ENCODE measurements at places on chromosomes 13 and 19.

- no peak for DNase-seq
Measured at GRCh38 chr13:71021825-71022422, 845.1 kb downstream of the DACH1 start.

DNA sequence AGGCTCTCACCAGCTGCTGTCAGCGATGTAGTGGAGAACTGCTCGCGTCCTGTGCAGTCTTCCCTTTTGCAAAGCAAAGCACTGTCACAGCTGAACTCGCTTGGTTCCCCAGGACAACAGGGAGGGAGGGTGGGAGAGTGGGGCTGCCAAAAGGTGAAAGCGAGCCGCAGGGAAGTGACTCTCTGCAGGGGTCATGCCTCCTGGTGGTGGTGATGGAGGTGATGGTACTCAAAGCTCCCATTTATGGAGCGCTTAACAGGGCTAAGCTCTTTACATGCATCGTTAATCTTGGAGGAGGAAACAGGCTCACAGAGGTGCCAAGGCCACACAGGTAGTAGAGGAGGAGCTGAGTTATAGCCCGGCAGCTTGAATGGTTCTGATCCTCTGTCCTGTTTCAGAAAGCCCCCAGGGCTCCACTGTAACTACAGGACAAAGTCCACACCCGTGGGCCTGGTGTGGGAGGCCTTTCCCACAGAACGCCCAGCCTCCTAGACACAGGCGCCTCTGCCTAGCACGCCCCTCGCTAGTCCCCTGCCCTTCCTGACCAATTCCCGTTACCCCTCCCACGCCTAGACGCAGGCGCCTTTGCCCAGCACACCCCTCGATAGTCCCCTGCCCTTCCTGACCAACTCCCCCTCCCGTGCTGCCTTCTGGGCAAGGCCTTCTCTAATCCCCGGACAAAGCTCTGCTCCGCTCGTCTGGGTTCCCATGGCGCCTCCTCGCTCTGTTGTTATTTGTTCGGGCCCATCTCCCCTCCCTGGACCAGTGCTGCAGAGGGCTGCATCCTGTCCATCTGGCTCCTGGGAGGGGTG lies 10.7 kb downstream of the PPP1R37 start:
- DNase-seq = no peak

DNA sequence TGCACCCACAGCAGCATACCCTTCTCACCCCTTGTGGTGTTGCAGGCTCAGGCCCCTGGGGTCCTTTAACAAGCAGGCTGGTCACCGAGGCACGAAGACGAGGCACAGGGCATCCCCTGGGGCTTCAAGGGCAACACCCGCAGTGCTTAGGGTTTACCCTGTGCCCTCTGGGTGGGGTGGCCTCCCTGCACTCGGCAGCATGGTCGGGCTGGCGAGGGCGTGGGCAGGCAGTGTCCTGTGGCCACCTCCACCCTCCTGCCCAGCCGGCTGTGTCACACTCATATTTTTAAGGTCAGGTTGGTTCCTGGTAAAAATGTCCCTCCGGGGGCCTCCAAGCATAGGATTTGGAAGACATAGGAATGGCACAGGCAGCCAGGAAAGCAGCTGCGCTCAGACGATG lies 11.4 kb upstream of the ZNF135 start:
- DNase-seq = no peak

DNA sequence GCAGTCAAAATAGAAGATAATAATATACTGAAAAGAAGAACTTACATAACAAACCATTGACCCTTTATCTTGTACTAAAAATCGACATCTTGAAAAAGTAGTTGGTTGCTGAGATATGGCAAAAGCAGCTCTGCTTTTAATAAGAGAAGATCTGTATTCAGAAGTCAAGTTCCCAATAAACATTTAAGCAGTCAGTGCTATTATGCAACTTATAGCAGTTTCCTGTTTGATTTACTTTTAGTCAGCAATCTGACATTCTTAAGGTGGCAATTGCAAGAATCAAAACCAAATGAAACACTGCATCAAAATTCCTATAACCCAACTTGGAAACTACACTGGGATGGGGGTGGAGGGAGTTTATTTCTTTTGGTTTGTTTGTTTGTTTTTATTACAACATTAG lies 165.5 kb downstream of the TBC1D4 start:
- no peak for DNase-seq

GRCh38 chr13:78780708-78781107 lies 121.8 kb upstream of the OBI1 start:
- DNase-seq = no peak

DNA sequence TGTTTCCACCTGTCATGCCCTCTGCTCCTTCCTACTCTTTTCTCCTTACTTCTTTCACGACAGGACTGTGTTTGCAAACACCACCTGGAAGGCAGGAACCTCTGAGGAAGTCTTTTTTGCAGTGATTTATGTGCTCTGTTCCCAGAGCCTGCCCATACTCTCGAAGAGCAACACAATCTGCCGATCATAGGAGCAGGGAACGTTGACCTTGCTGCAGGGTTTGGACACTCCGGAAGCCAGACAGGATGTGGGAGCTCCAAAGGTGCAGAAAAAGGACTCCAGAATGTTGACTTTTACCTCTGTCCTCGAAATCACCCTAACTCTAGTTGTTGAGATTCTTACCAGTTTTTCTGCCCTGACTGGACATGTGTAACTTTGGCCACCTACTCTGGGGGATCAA lies 8.6 kb upstream of the ZNF181 start:
- DNase-seq = no peak

DNA sequence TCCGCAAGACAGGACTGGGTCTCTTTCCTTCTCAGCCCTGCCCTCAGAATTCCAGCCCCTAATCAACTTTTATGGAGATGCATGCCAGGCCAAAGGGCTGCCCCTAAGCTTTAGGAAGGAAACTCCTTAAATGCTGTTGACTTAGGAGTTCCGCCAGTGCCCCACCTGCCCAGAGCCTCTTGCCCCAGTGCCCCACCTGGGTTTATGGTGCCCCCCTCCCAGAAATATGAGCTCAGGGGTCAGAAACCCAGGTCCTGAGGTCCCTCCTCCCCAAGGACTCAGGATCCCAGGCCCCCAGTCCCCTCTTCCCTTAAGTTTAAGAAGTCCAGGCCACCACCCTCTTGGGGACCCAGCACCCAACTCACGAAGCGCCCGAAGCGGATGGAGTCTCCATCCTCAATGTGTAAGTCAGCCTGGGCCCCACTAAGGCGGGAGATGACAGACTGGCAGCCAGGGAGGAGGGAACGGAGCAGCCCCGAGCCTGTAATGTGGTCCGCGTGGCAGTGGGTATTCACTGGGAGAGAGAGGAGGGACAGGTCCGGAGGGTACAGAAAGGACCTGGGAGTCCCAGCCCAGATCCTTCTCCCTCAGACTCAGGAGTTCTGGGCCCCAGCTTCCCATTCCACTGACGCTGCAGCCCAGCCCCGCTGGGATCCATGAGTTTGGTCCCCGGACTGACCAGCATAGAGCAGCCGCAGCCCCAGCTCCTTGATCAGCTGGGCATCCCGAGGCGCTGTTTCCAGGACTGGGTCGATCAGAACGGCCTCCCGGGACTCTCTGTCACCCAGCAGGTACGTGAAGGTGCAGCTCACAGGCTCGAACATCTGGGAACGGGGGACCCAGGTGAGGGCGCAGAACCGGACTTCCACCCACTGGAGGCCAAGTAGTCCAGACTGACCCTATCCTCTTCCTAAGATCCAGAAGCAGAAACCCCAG lies 897 bp downstream of the ETHE1 start:
- no peak for DNase-seq

- no peak for DNase-seq
Measured at GRCh38 chr13:88623150-88623549, 952.0 kb downstream of the SLITRK5 start.

GRCh38 chr13:110625771-110626321 lies 10.5 kb downstream of the NAXD start:
- no peak for DNase-seq

- no peak for DNase-seq
Measured at GRCh38 chr13:46463719-46464118, 76.7 kb upstream of the RUBCNL start.

DNA sequence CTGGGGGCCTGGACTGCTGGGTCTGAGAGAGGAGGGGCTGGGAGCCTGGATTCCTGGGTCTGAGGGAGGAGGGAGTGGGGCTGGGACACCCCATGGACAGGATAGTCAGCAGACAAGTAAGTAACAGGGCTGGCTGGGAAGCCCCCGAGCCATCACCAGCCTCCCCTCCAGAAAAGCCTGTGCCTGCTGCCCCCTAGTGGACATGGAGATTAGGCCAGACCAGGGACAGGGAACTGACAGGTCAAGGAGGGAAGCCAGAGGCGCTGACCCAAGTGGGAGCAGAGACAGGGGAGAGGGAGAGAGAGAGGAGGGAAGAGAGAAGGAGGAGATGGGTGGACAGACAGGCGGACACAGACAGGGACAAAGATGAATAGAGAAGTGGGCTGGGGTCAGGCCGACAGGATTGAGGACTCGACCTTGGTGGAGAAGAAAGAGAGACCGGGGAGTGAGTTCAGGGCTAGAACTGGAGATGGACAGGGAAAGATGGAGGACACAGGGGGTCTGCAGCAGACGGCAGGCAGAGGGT lies 6.7 kb upstream of the ERFL start:
- peak; percentile 55 for DNase-seq

DNA sequence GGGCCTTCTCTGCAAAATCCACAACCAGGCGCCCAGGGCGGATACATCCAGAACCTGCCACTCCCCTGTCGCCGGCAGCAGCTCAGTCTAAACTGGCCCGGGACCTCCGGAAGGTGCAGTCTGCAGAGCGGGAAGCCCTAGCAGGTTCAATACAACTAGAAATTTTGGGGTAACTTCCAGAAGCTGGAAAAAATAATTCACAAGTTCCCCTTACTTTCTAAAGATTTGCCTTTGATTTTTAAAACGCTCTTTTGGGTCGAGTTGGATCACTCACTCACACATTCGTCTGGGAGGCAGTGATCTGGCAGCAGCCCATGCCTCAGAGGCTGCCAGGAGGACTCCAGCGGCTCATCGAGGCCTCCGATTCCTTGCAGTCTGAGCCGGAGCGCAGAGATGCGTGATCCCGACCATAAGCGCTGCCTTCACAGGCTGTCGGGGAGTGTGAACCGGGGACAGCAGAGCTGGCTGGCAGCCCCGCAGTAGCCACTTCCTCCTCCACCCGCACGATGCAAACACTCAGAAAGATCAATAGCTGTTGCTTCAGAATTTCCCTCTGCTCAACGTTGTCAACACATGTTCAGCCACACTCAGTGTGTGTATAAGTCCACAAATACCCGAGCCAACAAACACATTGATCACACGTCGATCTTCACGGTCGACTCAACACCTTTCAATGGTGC lies 35.6 kb upstream of the ZNF507 start:
- no peak for DNase-seq

DNA sequence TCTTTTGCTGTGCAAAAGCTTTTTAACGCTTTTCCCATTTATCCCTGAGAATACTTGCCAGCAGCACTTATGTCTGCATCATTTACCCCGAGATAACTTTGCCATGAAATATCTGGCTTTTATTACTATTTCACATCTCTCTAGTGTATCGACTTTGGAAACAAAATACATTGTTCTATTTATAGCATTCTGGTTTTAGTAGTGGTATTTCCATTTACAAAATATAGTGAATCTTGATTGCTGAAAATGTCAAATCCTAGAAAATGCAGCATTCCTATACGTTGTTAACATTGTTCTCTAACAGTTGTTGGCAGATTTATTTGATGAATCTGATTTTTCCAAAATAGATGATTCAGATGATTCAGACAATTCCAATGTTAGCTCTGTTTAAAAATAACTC lies 189.3 kb upstream of the SPRY2 start:
- peak; percentile 21 for DNase-seq

GRCh38 chr19:52248241-52248640 lies 21.1 kb upstream of the ZNF766 start:
- DNase-seq = peak; percentile 34

GRCh38 chr13:26680123-26680450 lies 80.5 kb downstream of the GPR12 start:
- DNase-seq = peak; percentile 42

DNA sequence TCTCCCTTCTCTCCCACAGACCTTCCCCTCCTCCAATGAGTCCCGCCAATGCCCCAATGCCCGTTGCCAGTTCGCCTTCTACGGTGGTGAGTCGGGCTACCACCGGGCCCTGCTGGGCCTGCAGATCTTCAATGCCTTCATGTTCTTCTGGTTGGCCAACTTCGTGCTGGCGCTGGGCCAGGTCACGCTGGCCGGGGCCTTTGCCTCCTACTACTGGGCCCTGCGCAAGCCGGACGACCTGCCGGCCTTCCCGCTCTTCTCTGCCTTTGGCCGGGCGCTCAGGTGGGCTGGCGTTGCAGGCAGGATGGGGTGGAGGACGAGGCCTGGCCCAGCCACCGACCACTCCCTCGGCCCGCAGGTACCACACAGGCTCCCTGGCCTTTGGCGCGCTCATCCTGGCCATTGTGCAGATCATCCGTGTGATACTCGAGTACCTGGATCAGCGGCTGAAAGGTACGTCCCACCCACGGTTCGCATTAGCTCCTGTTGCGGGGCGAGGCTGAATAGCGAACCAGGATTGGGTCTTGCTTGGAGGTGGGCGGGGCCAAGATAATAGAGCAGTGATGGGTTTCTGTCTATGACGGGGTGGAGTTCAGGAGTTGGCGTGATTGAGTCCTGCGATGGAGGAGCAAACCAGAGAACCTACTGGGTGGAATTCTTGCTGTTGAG lies 11.1 kb downstream of the SLC44A2 start:
- DNase-seq = no peak

DNA sequence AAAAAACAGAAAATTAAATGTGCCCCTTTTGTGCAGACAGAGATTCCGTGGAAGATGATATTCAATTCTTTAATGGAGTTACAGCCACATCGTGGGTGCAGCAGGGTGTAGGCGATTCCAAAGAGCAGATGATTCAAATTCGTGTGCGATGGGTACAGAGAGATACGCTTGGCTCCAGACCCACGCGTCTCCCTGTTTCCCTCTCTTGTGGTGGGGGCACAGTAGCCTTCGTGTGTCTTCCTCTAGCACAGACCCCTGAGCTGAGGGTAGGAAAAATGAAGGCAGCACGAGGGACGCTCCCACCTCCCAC lies 4.8 kb downstream of the TSPAN16 start:
- DNase-seq = no peak

GRCh38 chr19:17302391-17303166 lies 646 bp downstream of the ABHD8 start:
- DNase-seq = no peak

- DNase-seq = no peak
Measured at GRCh38 chr13:51714663-51715168, 89.2 kb downstream of the DHRS12 start.

GRCh38 chr19:14375055-14375581 lies 6.1 kb upstream of the ADGRE5 start:
- DNase-seq = no peak

DNA sequence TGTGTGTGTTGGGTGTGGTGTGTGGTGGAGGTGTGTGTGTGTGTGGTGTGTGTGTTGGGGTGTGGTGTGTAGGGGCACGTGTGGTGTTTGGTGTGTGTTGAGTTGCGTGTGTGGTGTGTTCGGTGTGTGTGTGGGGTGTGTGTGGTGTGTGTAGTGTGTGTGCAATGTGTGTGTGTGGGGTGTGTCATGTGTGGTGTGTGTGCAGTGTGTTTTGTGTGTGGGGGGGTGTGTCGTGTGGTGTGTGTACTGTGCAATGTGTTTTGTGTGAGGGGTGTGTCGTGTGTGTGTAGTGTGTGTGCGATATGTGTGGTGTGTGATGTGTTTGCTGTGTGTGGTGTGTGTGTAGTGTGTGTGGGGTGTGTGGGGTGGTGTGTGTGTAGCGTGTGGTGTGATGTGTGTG lies 6.0 kb upstream of the KPTN start:
- DNase-seq = no peak

All from hindlimb muscle (tissue), 1 donor.